Activated CD8-positive, alpha-beta memory T cell treated with anti-CD3 and anti-CD28 coated beads for 24 hours (primary cell): ENCODE measurements at places on chromosomes 11 and 22.

GRCh38 chr11:134355656-134356055, 23.9 kb downstream of the GLB1L2 start:
- DNase-seq, result no peak

DNA sequence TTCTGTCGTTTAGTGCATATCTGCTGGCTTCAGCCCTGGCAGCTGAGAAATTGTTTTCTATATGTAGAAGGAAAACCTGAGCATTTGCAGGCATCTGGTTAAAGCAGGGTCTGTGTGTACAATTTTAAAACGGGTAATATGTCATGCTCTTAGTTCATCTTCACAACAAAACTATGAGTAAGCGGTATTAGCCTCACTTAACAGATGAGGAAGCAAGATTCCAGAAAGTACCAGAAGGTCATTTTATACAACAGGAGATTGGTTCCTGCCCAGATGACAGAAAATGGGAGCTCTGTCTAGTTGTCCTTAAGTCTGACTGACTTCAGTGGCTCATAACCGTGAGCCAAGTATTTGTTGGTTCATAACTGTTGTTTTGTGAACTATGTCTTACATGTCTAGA, 1.1 kb downstream of the TIMM10B start:
- DNase-seq, result no peak

DNA sequence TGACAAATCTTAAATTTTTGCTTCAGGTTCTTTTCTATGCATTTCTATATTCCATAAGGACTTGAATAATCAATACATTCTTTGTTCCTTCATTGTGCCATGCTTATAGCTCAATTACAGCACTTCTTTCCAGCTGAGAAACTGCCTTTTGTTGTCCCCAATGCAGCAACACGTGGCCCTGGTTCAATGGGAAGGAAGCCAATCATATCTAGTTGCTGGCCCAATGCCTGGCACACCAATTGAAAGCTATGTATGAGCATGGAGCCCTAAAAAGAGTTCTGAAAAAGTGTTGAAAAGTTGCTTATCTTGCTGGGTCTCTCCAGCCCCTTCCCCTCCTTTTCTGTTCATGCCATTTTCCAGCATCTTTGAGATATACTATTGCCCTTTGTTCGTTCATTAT, 448.0 kb upstream of the FAT3 start:
- DNase-seq, result no peak

GRCh38 chr11:36411202-36411640, 98.9 kb downstream of the TRAF6 start:
- DNase-seq, result no peak

DNA sequence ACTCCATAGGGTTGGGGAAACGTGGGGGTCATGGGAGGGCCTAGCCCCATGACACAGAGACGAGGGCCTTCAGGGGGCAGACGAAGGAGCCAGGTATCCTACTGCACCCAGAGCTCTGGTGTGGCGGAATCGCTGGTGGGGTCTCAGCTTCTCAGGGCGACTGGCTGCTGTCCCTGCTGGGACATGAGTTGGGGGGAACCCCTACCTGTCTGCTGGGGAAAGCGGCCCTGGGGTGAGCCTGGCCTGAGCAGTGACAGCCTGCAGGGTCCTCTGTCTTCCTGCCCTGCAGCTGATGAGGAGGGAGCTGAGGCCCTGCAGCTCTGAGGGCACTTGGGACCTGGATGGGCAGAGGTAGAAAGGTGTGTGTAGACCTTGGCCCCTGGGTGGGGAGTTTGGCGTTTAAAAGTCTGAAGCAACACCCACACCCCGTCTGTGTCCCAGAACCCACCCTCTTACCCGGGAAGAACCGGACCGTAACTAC, 33.6 kb upstream of the GRAMD4 start:
- no peak for DNase-seq

DNA sequence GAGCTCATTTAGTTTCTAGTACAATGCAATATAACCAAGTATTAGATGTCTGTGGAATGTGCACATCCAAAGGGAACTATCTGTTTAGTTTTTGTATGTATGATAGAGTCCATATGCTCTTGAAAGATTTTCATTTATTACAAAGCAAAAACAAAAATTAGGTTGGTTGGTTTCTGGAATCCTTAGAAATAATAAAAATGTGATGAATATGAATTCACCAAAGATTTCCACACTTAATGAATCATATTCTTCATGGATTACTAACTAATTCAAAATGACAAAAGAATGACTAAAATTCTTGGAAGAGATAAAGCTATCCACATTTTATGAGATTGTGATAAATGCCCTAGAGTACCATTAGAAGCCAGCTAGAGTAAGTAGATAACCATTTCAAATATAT, 261.1 kb downstream of the SBF2 start:
- DNase-seq, result no peak

- no peak for DNase-seq
These were observed 129.2 kb upstream of the MTMR2 start for GRCh38 chr11:96052921-96053651.

DNA sequence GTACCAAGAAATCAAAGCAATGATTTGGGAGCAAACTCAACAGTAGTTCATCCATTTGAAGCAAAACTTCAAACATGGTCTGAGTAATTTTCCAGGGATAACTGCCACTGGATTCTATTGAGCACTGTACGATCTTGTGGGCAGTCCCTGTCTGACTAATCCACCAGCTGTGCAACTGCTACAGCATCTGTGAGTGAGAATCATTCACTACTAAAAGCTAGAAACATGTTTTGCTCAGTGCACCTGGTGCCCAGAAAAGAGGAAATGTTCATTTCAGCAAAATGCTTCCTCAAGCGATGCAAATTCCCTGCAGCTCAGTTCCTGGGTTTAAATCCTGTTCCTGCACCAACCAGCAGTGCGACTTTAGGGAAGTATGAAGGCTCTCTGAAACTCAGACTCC, 1077.9 kb downstream of the DLG2 start:
- DNase-seq, result no peak

DNA sequence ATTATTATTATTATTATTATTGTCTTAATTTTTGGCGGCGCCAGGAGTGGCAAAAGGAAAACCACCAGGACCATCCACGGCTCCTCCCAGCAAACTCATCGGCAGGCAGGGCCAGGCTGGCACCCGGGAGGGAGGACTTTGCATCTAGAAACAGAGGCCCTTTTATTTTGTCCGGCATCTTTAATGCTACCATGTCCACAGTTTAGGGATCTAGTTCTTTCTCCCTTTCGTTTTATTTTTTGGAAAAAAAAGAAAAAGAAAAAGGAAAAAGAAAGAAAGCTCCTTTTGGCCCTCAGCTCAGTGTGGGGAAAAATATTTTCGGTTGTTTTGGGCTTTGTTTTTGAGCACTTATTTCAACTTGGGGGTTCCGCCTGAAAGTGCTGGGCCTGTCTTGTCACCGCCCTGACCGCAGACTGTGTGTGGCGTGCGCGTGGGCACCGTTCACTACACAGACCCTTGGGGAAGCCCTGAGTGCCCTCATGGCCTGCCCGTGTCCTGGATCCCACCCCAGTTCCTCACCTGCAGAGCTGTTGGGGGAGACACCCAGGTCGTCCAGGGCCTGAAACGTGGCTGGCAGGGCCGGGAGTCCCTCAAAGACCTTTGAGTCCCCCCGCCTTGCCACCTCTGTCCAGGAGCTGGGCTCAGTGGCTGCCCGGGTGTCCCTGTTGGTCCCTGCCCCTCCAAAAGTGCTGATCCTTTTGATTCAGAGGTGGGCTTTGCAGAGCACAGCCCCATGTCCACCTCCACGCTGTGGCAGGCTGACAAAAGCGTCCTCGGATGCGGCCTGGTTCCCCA, 69.1 kb upstream of the PPARA start:
- DNase-seq, result no peak

DNA sequence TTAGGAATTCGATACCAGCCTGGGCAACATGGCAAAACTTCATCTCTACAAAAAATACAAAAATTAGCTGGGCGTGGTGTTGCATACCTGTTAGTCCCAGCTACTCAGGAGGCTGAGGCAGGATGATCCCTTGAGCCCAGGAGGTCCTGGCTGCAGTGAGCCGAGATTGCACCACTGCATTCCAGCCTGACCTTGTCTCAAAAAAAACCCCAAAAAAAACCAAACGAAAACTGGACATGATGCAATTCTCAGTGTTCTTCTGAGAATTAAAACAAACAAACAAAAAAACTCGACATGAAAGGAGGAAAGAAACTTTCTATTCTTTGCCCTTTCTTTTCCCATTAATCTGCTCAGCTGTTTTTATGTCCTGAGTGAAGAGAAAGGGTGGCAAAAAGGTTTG, 7.4 kb downstream of the MED17 start:
- no peak for DNase-seq

DNA sequence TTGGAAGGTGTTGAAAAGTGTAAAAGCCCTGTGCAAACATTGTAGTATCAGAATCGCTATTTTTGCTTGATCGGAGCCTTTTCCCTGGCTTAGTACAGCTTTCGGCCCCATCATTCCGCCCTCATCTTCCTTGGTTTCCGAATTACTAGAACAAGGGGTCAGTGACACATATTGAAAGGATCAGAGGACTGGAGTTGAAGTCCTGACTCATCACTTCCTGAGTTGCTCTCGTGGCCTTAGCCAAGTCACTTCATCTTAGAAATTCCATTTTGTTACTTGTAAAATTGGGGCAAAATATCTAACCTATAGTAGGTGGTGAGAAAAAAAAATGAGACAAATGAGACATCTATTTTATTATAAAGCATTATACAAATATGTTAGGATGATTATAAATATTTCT, 375.0 kb downstream of the NTM start:
- no peak for DNase-seq

- no peak for DNase-seq
These were observed 74.5 kb upstream of the LUZP2 start for GRCh38 chr11:24422376-24422775.

DNA sequence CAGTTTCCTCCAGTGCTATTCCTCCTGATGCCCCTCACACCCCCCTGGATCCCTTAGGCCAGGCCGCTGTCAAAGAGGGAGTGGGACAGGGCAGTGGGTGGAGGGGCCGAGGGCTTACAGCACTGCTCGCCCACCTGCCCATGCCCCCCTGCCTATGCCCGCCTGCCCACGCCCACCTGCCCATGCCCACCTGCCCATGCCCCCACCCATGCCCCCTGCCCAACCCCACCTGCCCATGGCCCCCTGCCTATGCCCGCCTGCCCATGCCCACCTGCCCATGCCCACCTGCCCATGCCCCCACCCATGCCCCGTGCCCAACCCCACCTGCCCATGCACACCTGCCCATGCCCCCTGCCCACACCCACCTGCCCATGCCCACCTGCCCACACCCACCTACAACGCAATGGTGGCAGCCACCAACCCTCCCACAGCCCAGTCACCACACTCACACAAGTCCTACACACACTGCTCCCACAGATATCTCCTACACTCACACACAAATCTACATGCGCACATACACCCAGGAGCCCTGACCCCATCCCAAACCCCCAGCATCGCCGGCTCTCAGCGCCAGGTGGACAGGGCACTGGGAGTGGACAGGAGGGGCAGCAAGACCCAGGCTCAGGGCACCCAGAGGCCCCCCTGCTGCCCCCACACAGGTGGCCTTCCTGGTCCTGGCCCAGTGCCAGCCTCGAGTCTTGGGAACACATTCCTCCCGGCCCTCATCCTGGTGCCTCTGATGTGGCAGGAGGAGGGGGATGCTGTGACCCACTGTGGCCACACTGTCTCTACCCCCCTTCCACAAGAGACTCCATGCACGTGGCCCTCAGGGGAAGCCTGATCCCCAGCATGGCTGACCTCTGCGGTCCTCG, 61.8 kb downstream of the CYTH4 start:
- DNase-seq, result no peak

- DNase-seq, result no peak
These were observed 92.6 kb upstream of the LIN7C start for GRCh38 chr11:27599217-27599616.

DNA sequence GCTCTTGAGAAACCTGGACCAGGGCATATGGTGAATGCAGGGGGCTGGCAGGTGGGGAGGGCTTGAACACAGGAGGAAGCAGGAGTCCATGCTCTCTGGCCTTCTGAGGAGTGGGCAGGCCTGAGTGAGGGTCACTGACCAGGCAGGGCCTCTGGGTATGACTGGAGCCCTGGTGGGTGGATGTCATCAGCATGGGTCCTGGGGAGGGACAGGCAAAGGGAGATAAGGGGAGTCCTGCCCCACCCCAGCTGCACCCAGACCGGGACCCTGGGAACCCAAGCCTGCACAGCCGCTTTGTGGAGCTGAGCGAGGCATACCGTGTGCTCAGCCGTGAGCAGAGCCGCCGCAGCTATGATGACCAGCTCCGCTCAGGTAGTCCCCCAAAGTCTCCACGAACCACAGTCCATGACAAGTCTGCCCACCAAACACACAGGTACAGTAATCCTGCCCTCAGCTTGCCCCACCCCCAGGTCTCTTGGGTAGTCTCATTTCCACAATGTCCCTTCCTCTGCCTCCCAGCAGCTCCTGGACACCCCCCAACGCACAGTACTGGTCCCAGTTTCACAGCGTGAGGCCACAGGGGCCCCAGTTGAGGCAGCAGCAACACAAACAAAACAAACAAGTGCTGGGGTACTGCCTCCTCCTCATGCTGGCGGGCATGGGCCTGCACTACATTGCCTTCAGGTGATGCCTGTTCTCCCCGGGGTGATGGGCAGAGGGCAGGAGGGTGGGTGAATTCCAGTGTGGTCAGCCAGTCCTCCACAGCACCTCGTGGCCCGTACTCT, 2.0 kb upstream of the VEGFB start:
- DNase-seq, result no peak

DNA sequence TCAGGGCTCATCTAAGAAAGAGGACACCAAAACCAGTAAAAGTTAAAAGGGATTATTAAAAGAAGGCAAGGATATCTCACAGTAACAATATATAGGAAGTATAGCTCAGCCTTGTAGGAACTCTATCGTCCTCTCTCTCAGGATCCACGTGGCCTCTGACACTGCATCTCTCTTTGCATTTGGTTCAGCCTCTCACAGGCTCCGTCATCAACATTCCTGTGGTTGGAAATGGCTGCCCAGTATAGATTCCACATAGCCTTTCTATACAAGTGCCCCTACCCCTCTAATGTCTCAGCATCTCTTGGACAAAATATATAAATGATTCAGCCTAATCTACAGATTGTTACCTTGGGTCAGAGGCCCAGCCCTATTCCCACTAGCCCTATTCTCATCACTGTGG, 101.3 kb upstream of the DBX1 start:
- no peak for DNase-seq

DNA sequence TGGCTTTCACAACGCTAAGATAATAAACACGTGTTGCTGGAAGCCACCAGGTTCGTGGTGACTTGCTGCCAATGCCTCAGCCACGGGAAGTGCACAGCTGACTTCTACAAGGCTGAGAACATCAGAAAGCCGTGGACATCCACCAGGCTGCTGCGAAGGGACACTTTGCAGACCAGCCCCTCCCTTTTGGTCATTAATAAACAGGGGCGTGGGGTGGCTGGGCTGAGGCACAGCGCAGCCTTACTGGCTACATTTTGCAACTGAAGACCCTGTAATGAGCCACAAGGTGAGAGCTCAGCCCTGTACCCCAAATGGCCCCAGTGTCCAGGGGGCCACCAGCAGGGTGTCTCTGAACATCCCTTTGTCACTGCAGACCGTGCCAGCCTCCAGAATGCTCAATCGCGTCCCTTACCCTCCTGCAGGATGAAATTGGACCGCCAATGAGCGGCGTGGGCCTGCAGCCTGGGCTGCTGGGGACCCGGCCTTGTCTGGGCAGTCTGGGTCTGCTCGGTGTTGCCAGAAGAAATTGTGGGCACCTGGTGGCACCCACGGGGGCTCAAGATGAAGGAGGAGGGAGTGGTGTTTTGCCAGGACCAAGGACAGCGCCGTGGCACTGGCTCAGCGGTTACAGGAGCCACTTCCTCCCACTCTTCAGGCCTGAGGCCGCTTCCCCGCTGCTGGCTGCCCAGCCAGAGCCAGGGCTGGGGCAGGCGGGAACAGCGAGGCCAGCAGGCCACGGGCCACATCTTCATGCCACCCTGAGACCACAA, 181.9 kb downstream of the CTTN start:
- no peak for DNase-seq

GRCh38 chr11:83069441-83070043, 2.2 kb downstream of the RAB30 start:
- no peak for DNase-seq
